ENCODE measurements at places on chromosomes 5 and 9.

- no peak for DNase-seq
These were observed 131.7 kb downstream of the WDR41 start for GRCh38 chr5:77360381-77360780.

DNA sequence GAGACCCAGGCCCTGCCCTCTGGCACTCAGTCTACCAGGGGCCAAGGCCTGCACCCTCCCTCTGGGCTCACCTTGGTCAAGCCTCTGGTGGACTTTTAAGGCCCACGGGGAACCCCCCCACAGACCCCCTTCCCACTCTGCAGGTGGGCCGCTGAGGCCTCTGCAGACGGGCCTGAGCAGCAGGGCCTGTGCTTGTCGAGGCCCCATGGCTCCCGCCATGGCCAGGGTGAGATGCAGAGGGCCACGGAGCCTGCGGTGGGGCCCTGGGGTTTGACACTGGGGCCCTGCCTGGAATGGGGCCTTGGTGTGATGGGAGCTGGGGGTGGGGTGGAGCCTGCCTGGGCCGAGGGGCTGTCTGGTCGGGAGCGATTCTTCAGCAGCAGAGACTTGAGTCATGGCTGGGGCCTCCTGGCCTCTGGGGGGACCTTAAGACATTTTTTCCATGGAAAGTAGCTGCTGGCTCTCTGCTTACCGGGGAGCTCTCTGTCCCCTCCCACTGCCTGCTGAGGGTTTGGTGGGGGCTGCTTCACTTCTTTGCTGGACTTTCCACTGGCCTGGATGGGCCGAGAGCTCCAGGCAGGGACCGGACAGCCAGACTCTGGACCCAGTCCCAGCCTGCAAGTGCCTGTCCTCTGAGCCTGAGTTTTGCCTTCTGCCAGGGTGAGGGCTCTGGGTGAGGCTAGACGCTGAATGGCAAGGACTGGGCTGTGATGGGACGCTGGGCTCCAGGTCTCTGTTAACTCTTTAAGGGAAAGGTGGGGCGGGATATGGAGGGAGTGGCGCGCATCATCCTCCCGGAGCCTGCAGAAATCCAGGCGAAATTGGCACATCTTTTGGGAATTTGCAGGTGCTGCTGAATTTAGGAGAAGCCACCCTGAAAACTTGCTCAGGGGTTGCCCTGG is 132.2 kb downstream of the RXRA start:
- no peak for DNase-seq

GRCh38 chr9:119968836-119969707 is 599.8 kb upstream of the BRINP1 start:
- DNase-seq, result peak; percentile 62

DNA sequence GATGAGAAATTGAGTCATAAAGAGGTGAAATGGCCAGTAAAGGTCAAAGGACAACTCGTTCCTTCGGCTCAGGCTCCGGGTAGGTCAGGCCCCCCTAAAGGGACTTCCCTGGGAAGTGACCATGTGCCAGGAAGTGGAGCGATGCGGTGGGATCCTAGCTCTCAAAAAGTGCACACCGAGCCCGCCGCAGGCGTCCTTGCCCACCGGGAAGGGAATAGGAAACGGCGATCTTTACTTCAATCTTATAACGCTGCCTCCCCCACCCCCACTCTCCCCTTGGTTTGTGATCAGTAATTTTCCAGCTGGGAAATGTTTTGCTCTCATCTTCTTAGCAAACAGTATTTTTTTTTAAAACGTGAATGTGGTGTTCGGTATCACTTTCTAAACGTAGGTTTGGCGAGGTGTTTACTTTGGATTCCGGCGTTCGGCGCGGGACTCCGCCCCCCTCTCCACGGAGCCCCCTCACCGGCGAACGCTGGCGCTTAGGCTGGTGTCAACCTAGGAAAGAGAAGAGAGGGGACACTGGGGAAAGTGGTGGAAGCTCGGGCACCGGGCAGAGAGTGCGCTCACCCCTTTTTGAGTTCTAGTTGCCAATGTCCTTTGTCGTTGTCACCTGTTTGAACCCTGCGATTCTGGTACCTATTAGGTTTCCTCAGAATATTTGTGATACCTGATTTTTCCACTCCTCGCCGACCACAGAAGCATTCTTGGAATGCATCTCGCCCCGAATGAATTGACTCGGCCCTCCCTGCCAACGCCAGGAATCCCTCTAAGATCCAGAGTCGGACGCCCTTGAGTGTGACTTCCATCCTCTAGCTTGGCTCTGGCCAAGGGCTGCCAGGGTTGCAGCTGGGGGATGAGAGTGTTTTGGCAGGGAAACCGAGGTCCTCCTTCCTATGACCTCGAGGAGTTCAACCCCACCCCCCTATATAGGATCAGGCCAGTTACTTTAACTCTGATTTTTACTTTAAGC is 1.8 kb upstream of the KLF4 start:
- no peak for DNase-seq

DNA sequence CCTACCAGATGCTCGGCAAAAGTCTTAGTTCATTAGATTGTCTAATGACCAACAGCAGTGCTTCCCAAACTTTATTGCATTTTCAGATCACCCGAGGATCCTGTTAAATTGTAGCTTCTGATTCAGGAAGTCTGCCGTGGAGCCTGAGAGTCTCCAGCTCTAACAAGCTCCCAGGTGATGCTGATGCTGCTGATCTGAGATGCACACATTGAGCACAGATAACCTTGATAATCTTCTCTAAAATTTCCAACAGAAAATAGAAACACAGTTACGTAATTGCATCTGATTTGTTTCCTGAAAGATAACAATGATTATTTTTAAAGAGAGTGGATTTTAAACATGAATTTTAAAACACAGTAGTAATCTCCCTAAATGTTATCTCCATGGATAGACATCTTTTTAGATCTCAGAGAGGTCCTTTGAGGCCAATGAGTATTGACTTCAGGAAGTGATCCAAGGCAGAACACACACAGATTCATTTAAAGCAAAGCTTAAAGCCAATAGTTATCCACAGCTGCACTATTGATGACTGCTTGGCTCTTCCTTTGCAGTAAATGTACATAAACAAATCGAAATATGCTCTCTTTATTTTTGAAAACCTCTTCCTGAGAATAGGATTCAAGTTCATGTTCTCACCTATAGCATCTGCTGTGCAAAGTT is 122.8 kb upstream of the TNPO1 start:
- no peak for DNase-seq

DNA sequence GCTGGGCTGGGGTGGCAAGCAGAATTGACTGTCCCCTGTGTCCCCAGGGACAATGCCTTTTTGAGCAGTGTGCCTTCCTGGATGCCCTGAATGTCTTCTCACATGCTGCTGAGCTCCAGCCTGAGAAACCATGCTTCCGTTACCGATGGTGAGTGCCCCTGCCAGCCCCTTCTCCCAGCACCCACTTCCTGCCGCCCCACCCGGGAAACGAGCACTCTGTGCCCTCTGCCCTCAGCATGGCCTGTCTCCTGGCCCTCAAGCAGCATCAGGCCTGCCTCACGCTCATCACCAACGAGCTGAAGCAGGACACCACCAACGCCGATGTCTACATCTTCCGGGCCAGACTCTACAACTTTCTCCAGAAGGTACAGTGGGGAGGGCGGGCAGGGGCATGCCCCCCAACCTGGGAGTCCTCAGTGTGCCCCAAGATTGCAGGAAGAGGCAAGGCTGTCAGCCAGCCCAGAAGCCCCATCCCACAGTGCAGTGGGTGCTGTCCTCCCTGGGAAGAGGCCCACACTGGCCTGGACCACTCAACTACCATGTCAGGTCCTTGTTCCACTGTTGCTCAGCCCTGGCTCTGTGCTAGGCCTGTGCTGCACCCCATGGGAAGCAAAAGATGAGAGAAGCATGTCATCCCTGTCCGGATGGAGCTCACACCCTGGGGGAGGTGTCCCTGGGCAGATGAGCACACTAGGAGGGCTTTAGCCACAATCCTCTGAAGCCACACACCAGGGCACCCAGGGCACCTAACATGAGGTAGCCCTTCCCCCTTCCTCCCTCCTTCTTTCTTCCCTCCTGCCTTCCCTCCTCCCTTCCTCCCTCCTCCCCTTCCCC is 4.4 kb downstream of the TTC16 start:
- DNase-seq, result peak; percentile 46

DNA sequence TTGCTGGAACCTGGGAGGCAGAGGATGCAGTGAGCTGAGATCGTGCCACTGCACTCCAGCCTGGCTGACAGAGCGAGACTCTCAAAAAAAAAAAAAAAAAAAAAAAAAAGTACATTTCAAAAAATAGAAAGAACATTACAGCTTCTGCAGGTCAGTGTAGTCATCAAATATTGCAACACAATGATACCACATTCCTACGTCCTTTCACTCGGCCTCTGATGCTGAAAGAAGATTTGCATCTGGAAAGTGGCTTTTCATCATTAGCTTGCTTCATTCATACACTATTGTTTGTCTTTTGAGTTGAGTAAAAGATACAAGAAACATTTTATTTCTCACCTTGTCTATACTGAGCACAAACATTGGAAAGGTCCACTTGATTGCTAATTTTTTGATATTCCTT is 59.6 kb upstream of the CPLANE1 start:
- DNase-seq, result peak; percentile 17

DNA sequence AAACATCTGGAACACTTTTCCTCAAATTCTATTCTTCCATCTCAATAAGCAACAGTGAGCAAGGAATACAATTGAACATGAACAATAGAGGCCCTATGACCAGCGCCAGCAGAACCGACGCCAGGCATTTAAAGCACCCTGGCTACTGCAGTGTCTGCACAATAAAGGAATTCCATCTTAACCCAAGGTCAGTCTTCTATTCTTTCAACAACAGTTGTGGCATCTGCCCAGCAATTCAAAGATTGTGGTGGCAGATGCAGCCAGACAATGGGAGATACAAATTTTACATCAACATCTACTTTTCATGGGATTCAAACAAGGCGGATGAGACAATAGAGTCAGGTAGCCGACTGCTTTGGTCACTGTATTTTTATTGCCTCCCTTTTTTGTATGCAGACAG is 65.9 kb downstream of the ELL2 start:
- DNase-seq, result no peak

DNA sequence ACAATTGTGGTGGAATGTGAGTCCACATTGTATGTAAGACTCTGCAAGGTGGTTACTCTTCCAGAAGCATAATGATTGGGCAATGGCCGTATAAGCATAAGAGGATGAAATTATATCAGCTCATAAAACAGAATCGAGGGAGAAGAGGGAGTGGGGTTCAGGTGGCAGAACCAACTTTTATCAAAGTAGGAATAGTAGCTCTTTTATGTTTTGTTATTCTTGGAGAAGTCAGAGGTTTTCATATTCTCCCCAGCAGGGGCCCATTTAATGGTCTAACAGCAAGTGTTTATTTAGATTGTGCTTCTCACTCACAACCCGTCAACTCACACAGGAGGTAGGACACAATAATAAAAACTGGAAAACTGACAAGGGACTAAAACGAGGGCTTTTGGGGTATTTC is 291.3 kb upstream of the CD180 start:
- no peak for DNase-seq

DNA sequence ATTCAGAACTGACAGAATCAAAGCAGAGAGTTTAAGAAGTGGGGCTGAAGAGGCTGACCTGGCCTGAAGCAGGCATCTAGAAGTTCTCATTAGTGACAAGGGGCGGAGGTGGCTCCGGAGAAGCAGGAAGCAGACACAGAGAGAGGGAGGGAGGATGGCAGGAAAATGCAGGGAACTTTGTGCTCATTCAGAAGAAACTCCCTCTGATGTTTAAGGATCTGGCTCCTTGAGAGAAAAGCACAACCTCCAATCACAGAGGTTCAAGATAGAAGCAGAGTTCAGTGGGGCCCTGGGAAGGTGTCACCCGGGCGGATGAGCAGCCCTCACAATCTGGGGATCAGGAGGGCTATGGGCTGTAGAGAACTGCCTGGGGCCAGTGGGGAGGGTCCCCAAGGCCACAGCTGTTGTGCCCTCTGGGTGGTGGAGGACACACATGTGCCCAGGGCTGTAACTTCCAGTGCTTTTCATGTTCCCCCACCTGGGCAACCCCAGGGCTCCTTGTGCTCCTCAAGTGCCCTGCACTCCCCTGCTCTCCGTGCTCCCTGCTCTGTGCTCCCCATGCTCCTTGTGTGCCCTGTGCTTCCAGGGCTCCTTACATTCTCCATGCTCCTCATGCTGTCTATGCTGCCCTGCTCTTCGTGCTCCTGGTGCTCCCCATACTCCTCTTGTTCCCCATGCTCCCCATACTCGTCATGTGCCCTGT is 51.4 kb downstream of the TRIP13 start:
- DNase-seq, result no peak

DNA sequence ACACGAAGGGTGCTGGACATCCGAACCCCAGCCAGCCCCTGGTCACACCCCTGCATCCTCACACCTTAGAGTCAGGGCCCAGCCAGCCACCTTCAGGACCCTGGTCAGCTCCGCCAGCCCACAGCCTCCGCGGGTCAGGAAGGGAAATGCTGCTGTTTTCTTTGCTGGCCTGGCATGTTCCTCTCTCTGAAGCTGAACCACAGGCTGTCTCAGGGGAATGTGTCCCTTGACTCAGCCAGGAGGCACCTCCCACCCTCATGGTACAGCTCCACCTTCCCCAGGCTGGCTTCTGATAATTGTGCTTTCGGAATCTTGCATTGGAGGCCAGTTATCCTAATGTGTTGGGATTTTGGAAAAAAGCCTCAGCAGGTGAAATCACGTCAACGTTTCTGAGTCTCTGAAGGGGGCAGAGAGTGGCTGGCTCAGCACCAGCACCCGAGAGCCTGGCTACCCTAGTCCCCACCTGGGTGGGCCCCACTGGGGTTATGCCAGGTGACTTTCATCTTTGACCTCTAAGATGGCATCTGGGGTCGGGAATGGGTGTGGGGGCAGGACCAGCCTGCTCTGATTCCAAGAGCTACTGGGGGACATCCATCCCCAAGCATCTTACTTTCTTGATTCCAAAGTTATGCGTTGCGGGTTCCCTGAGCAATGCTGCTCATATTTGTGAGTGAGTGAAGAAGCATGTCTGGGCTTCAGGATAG is 9.8 kb upstream of the OLFM1 start:
- DNase-seq, result peak; percentile 85

DNA sequence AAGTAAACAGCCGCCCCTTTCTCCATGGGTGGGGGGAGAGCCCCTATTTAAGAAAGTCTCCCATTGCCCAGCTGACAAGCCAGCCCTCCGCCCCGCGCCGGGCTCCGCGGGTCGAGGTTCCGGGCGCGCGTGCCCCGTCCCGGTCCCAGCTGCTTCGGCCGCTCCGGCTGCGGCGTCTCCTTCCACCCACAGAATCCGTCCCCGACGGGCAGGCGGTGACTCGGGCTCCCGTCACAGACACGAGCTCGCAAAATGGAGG is 223 bp downstream of the NR3C1 start:
- DNase-seq, result no peak

DNA sequence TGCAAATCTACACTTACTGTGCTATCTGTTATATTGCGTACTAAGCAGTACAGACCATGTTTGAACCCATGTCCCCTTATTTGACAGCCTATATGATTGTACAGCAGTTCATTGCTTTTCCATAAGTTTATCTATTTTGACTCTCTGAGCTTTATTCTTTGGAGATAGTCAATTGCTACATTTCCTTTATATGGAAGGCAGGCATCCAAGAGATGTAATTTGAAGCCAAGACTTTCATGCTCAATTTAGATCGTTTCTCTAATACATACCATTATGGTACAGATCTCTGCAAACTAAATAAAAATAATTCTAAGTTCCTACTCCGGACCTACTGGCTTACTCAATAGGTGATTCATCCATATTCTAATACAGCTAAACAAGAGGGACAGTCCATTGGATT is 424.8 kb downstream of the TMEM38B start:
- DNase-seq, result no peak
